ENCODE measurements at places on chromosomes 6 and 20. TPM values are rescaled to one million over a fixed set of nuclear protein-coding genes. Genes with fewer than 3 reads are reported as not detected.
A peak's percentile ranks its signal among the peaks of the same experiment; 100 is the strongest.

DNA sequence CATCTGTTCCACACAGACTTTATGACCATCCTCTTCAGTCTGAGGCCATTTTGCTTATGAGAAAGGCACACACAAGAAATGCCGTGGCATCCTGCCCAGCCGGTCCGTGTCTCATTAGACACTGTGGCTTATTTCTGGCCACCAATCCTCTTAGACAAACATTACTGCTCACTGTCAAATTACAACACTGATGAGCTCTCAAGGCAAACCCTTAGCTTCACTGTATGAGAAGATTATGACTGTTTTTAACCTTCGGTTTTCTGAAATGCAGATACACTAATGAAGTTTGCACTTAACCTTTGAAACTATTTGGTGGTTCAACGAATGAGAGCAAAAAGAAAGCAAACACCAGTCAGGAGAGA is 50.5 kb upstream of the DST start:
- peak; percentile 72 for DNase-seq

GRCh38 chr20:9040863-9041524 is 27.9 kb upstream of the PLCB4 start:
- DNase-seq: no peak

Gene TUBE1
- total RNA-seq: 38.0 TPM

GRCh38 chr6:116444575-116444974 is 16.6 kb upstream of the CALHM6 start:
- no peak for DNase-seq

DNA sequence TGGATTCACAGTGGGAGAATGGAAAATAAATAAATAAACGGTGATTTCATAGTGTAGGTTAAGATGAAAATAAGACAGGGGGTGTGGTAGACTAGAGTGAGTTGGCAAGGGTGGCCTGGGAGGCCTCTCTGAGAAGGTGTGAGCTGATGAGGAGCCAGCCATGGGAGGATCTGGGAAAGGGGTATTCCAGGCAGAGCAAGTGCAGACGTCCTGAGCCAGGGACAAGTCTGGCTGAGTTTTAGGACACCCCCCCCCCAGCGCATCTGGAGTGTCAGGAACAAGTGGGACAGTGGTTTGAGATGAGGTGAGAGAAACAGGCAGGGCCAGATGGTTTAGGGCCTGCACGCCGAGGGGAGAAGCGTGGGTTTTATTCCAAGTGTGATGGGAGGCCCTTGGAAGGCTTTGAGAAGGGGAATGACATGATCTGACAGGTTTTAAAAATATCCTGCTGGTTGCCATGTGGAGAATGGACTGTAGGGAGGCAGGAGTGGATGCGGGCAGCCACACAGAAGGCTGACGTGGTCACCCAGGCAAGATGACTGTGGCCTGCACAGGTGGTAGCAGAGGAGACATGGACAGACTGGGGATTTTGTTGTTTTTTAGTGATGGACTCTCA is 21.1 kb upstream of the CCM2L start:
- DNase-seq: no peak

DNA sequence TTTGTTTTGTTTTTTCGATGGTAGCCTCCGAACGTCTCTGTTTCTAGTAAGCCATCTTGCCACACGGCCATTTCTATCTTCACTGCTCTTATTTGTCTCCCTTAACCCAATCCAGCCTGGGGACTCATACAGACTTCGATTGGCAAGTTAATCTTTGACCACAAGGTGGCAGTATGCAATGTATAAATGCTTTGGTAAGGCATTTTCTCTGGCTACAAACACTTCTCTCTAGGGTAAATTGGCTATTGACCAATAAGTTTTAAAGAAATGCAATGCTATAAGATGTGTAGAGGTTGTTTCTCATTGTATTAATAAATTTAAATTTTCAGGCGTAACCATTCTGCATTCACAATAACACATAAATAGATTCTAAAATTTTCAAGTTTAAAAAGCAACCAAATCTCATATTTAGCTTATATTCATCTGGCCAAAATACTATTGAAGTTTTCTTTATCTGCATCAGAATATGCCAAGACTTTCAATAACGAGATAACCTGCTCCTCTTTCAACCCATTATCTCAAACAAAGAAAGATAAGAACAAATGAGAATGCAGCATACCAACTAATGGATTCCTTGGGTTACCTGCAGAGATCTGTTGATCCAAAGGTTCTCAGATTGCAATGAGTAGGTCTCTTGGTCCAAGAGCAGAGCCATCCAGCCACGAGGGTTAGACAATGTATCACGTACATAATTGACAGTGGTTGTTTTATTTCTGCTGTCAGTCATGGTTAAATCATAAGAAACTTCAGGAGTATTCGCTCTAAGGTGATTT is 231.9 kb downstream of the PKHD1 start:
- peak; percentile 41 for DNase-seq

Data from skin of body (tissue), 3 donors.